ENCODE measurements at places on chromosomes 3 and 15. TPM values are rescaled to one million over a fixed set of nuclear protein-coding genes. Genes with fewer than 3 reads are reported as not detected.

CSPG4 gene
- 12.4 TPM for total RNA-seq

POMGNT2 gene
- 6.4 TPM for total RNA-seq

DNA sequence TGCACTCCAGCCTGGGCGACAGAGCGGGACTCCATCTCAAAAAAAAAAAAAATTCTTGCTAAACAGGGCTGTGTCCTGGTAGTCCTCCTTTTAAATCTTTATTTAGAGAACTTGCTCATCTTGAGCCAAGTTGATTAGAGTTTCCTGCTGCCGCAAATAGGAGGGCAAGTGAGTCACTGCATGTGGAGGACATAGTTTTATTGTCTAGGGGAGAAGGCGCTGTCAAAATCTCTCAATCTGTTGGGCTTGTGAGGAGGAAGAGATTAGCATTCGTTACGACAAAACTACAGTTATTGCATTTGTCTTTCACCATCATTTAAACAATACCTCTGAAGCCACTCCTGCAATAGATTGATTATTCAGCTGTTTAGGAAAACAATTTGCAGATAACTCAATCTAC is 11.5 kb downstream of the MUC4 start:
- H3K4me1 ChIP-seq = no peaks in the 10 kb centered on the region
- H3K4me3 ChIP-seq = no peak overlapping the region
- H3K27me3 ChIP-seq = peaks cover 45% of the 10 kb centered on the region
- DNase-seq = no peak
- no peaks in the 10 kb centered on the region for H3K36me3 ChIP-seq

- H3K27me3 ChIP-seq = no peaks in the 10 kb centered on the region
- H3K4me3 ChIP-seq = peak overlapping the region; percentile 90
- H3K36me3 ChIP-seq = peaks cover 15% of the 10 kb centered on the region
Measured at GRCh38 chr3:48440590-48440958, 517 bp downstream of the TMA7 start.

DNA sequence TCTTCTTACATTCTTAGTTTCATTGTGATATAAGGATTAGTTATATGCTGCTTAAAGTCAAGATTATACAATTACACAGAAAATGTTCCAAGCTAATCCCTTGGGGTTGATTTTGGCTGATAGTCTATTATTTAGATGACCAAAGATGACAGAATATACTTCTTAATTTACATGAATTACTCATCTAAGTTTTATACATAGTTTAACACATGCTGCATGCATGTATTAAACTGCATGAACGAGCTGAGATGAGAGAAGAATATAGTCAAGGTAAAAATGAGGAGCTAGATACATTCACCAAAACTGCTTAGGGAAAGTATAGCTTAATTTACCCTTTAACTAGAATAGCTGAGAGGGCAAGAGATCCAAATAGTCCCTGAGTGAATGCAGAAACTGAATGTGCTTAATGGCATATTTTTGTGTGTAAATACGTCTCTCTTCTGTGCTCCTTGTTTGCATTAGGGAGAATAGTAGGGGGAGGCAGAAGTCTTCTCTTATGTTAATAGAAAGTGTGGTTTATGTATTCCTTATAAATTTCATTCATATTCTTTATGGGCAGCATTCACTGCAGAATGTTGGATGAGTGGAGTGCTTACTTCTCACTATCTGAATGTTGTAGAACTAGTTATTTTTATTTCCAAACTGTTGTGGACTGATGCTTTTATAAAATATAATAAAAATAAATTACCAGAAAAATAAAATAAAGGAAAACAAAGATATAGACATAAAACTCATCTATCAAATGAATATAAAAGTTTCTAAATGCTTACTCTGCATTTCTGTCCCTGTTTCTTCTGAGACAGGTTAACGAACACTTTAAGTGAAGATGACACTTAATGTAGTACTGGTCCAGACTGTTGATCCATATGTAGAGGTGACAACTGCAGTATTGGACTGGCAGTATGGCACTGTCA is 327.8 kb downstream of the RBMS3 start:
- H3K36me3 ChIP-seq = no peaks in the 10 kb centered on the region
- DNase-seq = no peak
- H3K4me3 ChIP-seq = no peak overlapping the region

DNA sequence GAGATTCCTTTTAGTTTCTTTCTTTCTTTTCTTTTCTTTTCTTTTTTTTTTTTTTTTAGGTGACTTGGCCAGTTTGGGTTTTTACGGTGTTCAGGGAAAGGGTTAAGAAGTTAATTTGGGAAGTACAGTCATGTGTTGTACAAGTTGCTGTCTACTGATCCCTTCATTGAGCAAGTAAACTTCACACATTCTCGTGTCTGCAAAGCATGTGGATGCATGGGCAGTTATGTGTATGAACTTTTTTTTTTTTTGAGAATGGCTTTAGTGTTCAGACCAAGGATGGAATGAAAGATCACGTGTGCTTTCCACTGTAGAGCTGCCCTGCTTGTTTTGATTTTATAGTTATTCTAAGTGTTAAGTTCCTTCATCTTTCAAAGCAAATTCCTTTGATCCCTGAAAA is 132.3 kb downstream of the PGPEP1L start:
- DNase-seq = peak; percentile 33
- H3K4me3 ChIP-seq = no peak overlapping the region
- no peaks in the 10 kb centered on the region for H3K36me3 ChIP-seq
- H3K4me1 ChIP-seq = peaks cover 34% of the 10 kb centered on the region
- H3K27ac ChIP-seq = peak overlapping the region; percentile 82

DNA sequence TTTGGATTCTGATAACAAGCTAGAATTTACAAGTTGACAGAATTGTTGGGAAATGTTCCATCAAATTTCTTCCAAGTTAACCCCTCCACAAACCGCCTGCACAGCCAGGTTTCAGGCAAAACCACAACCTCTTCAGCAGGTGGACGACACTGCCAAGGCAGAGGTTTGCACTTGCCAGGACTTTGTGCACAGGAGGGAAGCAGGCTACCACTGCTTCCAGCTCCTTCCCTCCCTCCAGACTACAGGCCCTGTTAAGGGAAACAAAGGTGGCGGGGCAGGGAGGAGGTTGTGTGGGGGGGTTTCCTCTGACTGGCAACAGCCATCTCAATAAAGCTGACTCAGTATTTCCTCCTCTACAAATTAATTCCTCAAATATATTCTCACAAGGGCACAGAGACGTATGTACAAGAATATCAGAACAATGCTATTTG is 42.2 kb downstream of the TBC1D2B start:
- no peaks in the 10 kb centered on the region for H3K27me3 ChIP-seq
- DNase-seq = no peak
- H3K36me3 ChIP-seq = peaks cover 29% of the 10 kb centered on the region
- peaks cover 15% of the 10 kb centered on the region for H3K4me1 ChIP-seq
- H3K27ac ChIP-seq = no peak overlapping the region
- H3K4me3 ChIP-seq = no peak overlapping the region

DNA sequence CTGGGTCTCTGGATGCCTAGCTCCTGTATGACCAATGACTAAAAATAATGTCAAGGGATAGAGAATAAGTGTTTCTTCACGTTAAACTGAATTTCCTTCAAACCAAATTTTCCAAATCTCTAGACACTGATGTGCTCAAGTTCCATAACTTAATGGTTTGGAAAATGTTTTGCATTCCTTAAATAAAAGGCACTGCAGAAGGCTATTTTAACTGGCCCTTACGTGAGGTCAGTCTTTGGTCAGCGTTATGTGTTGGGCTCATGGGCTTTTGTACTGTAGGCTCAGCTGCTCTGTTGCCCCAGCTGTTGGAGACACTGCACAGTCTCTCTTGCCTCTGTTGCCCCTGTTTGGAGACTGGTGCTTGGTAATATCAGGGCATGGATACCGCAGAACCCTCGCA is 188.5 kb downstream of the TPRG1 start:
- no peak for DNase-seq
- no peaks in the 10 kb centered on the region for H3K36me3 ChIP-seq
- peaks cover 3% of the 10 kb centered on the region for H3K27me3 ChIP-seq
- peaks cover 5% of the 10 kb centered on the region for H3K4me1 ChIP-seq
- H3K27ac ChIP-seq = no peak overlapping the region
